ENCODE measurements at places on chromosomes 4 and X. TPM values are rescaled to one million over a fixed set of nuclear protein-coding genes. Genes with fewer than 3 reads are reported as not detected.

- H3K4me1 ChIP-seq = peaks cover 10% of the 10 kb centered on the region
- DNase-seq = peak; percentile 91
- H3K36me3 ChIP-seq = no peaks in the 10 kb centered on the region
Measured at GRCh38 chr4:86935853-86936733, 1.3 kb downstream of the AFF1 start.

GRCh38 chrX:2690856-2691542 lies at the start of gene CD99:
TSS of gene CD99 (plus strand) at chrX:2691295. CDS start at chrX:2691361, 66 bp downstream.
- peak; percentile 93 for DNase-seq
- no peaks in the 10 kb centered on the region for H3K36me3 ChIP-seq
- H3K27me3 ChIP-seq = no peaks in the 10 kb centered on the region
- no peaks in the 10 kb centered on the region for H3K4me1 ChIP-seq
- peak within 1 kb of the TSS; percentile 89 for H3K27ac ChIP-seq
- peak within 1 kb of the TSS; percentile 86 for H3K4me3 ChIP-seq

ZNF157 gene
- total RNA-seq = not detected

FGG gene
- total RNA-seq = 0.29 TPM

DNA sequence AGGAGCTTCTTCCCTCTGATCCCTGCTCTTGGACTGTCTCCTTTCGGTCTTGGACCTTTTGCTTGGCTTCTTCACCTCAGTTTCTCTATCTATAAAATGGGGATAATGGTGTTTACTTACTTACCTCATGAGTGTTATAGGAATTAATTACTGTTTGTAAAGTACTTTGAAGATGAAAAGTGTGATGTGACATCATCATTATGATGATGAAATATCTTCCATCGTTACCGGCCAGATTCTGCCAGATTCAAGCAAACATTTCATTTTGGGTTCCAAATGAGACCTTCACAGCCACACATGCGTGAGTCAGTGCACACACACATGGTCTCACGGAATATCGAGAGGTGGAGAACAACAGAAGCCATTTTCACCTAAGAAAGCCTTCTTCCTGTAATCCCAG lies 220.1 kb upstream of the RPL34 start:
- no peak overlapping the region for H3K27ac ChIP-seq
- H3K4me3 ChIP-seq = no peak overlapping the region

GRCh38 chr4:119715490-119716445 lies 87.2 kb upstream of the PDE5A start:
- H3K4me3 ChIP-seq = no peak overlapping the region
- H3K4me1 ChIP-seq = no peaks in the 10 kb centered on the region
- no peaks in the 10 kb centered on the region for H3K36me3 ChIP-seq
- no peaks in the 10 kb centered on the region for H3K27me3 ChIP-seq
- DNase-seq = peak; percentile 72

CYLC1 gene
- total RNA-seq = not detected

DNA sequence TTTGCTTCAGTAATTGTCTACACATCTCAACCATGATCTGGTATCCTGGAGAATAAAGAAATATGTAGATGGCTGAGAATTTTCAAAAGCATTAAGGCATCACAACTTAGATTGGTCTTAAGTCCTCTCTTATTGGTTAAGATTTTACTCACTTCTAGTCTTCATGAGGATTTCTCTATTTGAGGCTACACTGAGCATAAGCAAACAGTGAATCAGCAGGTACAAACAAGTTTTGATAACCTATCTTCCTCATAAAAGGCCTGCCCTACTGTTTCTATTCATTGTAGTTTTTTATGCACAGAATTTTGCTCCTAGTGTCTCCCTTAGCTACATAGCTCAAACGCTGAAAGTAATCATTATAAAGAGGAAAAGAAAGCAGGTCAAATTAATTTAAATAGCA lies 460.7 kb upstream of the RPS6KA3 start:
- H3K4me1 ChIP-seq = no peaks in the 10 kb centered on the region
- no peaks in the 10 kb centered on the region for H3K36me3 ChIP-seq
- no peak overlapping the region for H3K4me3 ChIP-seq
- DNase-seq = no peak
- no peak overlapping the region for H3K27ac ChIP-seq

GRCh38 chr4:18343581-18343980 lies 322.0 kb upstream of the LCORL start:
- no peaks in the 10 kb centered on the region for H3K4me1 ChIP-seq
- no peak overlapping the region for H3K27ac ChIP-seq
- no peak for DNase-seq
- H3K4me3 ChIP-seq = no peak overlapping the region
- no peaks in the 10 kb centered on the region for H3K36me3 ChIP-seq
- H3K27me3 ChIP-seq = no peaks in the 10 kb centered on the region

DNA sequence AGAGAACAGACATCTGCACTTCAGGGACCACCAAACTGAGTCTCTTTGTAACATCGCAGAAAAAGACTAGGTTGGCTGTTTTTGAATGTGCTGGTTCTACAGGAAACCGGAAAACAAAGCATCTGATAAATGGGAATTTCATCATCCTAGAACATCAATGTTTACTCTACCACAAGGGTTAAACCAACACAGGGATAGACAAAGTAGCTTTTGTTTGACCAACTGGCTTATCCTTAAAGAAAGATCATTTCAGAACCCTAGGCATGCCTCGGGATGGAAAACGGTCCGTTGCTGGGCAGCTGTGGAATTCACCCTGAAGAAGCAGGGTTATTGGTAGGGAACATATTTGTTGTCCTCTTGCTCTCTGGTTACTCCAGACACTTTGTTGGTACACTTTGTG lies 2355.5 kb upstream of the AGA start:
- no peak overlapping the region for H3K27ac ChIP-seq
- no peaks in the 10 kb centered on the region for H3K36me3 ChIP-seq
- no peaks in the 10 kb centered on the region for H3K27me3 ChIP-seq
- DNase-seq = no peak
- H3K4me1 ChIP-seq = no peaks in the 10 kb centered on the region

DNA sequence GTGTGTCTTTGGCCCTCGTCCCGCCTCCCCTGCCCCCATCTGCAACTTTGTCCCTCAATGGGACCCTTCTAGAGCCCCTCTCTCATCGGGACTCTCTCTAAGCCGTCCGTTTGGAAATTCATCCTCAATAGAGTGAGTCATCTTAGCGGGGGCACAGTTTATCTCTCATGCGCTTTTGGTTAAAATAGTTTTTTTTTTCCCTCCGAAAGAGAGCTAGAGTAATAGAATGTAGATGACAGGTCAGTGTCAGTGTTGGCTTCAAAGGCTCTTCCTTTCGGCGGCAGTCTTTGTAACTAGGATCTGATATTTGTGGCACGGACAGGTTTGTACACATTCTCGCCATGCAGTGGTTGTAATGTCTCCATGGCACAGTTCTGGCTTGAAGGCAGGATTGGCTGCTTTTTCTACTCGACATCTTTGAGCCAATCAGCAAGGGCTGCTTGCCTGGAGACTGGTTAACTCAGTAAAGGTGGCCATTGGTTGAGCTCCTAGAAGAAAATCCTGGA lies 989 bp downstream of the N4BP2 start:
- H3K4me3 ChIP-seq = peak overlapping the region; percentile 82
- H3K36me3 ChIP-seq = no peaks in the 10 kb centered on the region
- H3K4me1 ChIP-seq = peaks cover 8% of the 10 kb centered on the region
- DNase-seq = peak; percentile 90

DNA sequence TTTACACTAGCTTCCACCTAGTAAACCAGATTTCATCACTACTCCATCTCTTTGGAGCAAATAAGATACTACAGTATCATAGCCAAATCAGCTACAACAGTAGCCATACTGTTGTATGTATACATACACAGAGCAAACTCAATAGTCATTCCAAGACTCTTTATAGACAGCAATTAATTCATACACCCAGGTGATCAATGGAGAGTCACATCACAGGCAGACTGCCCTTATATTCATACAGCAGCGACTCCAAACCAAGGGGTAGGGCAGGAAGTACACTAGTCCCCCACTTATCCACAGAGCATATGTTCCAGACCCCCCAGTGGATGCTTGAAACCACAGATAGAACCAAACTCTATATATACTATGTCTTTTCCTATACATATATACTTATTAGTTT lies 76.6 kb downstream of the FBXW7 start:
- no peaks in the 10 kb centered on the region for H3K36me3 ChIP-seq
- no peak overlapping the region for H3K4me3 ChIP-seq
- no peaks in the 10 kb centered on the region for H3K27me3 ChIP-seq
- H3K4me1 ChIP-seq = no peaks in the 10 kb centered on the region

GRCh38 chr4:47334652-47335051 lies 128.8 kb downstream of the COMMD8 start:
- H3K27ac ChIP-seq = no peak overlapping the region
- no peaks in the 10 kb centered on the region for H3K4me1 ChIP-seq
- H3K4me3 ChIP-seq = no peak overlapping the region
- DNase-seq = no peak
- no peaks in the 10 kb centered on the region for H3K36me3 ChIP-seq

- H3K27me3 ChIP-seq = no peaks in the 10 kb centered on the region
- no peak for DNase-seq
- no peaks in the 10 kb centered on the region for H3K4me1 ChIP-seq
- no peak overlapping the region for H3K27ac ChIP-seq
Measured at GRCh38 chrX:43939187-43939926, 33.8 kb downstream of the NDP start.

- H3K4me3 ChIP-seq = no peak overlapping the region
- H3K4me1 ChIP-seq = no peaks in the 10 kb centered on the region
Measured at GRCh38 chr4:185343726-185344581, 51.8 kb downstream of the LRP2BP start.

DNA sequence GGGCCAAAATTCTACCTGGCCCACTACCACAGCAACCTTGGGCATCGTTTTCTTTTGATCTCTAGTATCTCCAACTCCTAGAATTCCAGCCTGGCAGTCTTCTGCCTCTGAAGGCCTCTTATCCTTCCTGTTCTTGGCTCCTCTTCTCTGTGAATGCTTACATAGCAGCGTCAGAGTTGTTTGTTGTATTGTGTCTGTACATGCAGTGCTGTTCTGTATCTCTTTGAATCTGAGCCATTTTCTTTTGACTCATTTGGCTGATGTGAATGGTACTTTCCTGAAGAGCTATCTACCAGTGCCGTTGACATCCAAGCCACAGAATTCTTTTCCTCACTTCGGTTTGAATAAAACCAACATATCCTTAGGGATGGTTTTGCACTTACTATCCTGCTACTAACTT lies 79.2 kb downstream of the TMEM164 start:
- no peak overlapping the region for H3K27ac ChIP-seq
- no peaks in the 10 kb centered on the region for H3K36me3 ChIP-seq
- H3K27me3 ChIP-seq = no peaks in the 10 kb centered on the region
- no peak overlapping the region for H3K4me3 ChIP-seq

ADRA2C gene
- 0.69 TPM for total RNA-seq

DNA sequence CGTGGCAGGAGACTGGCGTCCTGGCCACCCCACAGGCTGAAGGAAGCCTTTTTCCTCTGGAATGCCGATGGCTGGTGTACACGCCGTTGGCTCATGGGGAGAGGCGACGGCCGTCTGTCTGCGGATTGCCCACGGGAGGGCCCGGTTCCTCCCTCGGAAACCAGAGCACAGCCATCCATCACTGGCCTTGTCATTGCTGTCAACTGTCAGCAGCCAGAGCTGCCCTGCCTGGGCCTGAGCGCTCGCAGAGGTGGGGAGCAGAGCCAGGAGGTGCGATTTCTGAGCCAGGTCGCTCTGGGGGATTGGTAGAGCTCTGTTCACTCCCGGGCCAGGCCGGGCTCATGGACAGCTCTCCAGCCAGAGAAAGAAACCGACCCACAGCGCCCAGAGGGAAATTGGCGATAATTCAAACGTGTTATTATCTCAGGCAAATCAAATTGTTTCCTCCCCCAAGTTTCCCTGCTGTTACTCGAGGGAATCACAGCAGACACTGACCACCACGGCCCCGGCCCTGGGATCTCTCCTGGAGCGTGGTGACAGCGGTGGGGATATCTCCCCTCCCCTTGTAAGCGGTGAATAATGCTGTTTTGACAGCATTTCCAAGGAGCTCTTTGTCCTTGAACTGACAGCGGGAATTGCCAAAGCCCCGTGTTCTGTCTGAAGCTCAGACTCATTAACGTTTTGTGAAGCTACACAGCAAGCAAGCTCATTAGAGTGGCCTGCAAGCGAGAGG lies 220.9 kb upstream of the PSAPL1 start:
- no peak for DNase-seq
- H3K4me1 ChIP-seq = no peaks in the 10 kb centered on the region
- no peak overlapping the region for H3K27ac ChIP-seq
- H3K27me3 ChIP-seq = no peaks in the 10 kb centered on the region

ENPEP gene
- 0.27 TPM for total RNA-seq

- no peak for DNase-seq
- no peaks in the 10 kb centered on the region for H3K27me3 ChIP-seq
- H3K4me1 ChIP-seq = no peaks in the 10 kb centered on the region
- no peak overlapping the region for H3K4me3 ChIP-seq
- no peaks in the 10 kb centered on the region for H3K36me3 ChIP-seq
Measured at GRCh38 chrX:46627062-46627461, 53.5 kb downstream of the CHST7 start.

GRCh38 chr4:154590329-154591006 lies at the start of gene FGA:
TSS of gene FGA (minus strand) at chr4:154590742. CDS start at chr4:154590687, 55 bp downstream.
- H3K36me3 ChIP-seq = no peaks in the 10 kb centered on the region
- H3K4me3 ChIP-seq = no peak within 1 kb of the TSS
- no peak within 1 kb of the TSS for H3K27ac ChIP-seq
- no peaks in the 10 kb centered on the region for H3K27me3 ChIP-seq

ZFP42 gene
- total RNA-seq = not detected

DNA sequence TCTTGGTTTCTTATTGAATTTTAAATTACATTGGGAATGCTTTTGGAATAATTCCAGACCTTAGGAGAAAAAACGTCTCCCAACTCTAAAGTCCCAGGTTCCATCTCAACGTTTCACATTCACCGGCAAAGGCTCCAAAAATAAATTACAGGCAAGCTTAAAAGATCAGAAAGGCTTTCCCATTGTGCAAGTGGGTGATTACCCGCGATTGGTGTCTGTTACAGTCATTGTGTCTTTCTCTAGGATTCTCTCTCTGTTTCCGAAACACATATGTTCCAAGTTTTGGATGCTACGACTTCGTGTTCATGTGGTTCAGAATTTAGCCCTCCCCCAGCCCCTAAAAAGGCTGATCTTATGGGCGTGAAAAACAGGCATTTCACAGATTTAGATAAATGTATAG lies 41.8 kb downstream of the PALLD start:
- H3K4me3 ChIP-seq = no peak overlapping the region
- H3K36me3 ChIP-seq = no peaks in the 10 kb centered on the region
- H3K27ac ChIP-seq = no peak overlapping the region
- no peak for DNase-seq
- H3K27me3 ChIP-seq = no peaks in the 10 kb centered on the region

VCX gene
- total RNA-seq = not detected

All from colonic mucosa (tissue), 4 donors.